ENCODE measurements at places on chromosomes 12 and 14.

DNA sequence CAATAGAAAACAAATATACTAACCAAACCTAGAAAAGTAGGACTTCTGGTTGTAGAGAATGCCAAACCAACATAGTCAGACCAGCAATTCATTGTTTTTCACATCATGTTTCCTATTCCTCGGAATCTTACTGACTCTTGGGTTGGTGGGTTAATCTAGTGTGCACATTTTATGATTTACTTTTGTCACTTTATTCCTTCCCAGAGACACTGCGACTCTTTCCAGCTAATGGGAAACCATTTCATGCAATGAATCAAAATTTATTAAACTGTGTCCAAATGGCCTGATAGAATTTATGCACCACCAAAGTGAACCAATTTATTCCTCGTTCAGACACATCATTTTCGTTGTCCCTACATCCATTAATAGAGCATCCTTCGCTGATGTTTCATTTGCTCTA lies 464.9 kb downstream of the RPS29 start:
- DNase-seq: no peak

GRCh38 chr12:45601888-45602287 lies 127.6 kb upstream of the ARID2 start:
- no peak for DNase-seq

DNA sequence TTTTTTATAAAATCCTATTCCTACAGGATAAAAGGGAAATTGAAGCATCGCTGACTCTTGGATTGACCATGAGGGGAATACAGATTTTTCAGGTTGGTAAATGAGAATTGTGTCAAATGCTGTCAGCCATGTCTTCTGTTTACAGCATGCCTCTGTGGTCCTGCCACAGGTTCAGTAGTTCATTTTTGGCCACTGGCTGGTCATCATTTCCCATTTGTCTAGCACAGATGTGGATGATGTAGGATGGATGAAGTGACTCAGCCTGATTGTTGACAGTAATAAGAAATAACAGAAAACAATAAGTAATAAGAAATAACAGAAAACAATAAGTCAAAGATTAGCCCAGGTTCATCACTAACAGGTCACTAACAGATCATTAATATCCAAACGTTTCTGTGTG lies 59.8 kb downstream of the FRMD6 start:
- no peak for DNase-seq

DNA sequence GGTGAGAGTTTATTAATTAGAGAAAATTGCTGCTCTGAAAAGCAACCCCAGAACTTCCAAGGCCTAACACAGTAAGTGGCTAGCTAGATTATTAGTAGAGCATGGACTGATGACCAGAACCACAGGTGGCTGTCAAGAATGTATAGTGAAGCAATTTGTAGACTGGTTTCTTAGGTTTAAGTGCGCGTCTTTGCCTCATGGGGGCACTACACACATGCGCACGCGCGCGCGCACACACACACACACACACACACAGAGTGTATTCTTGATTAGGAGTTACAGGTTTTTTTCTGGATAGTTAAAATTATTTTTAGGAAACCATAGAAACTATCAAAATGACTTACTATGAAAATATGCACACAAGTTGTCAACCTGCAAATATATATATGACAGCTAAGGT lies 66.5 kb downstream of the BHLHE41 start:
- DNase-seq: no peak

- no peak for DNase-seq
These were observed 2.7 kb downstream of the DYRK2 start for GRCh38 chr12:67651132-67651695.

GRCh38 chr12:86551146-86551571 lies 295.0 kb upstream of the MGAT4C start:
- DNase-seq: no peak

GRCh38 chr12:24425601-24425970 lies 476.1 kb upstream of the SOX5 start:
- no peak for DNase-seq

GRCh38 chr14:38098074-38098836 lies 109.4 kb upstream of the SSTR1 start:
- no peak for DNase-seq

- DNase-seq: peak; percentile 13
These were observed 134.7 kb downstream of the FGD4 start for GRCh38 chr12:32533971-32534590.

DNA sequence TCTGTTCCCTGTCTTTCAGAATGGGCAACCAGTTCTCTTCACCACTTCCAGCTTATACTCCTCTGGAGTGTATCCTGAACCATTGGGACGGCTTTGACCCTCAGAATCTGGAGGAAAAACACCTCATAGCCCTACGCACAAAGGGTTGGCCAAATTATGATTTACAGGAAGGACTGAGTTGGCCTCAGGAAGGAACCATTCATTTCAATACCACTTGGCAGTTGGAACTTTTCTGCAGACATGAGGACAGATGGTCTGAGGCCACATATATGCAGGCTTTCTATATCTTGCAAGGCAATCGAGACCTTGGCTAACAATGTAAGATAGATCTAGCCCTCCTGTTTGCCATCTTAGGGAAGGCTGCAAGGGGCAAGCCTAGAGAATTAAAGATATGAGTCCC lies 24.0 kb downstream of the CLECL1 start:
- no peak for DNase-seq

Measured in SHP77 (cell line).